ENCODE measurements at places on chromosomes 2 and 18.

GRCh38 chr2:239212121-239212928 is 188.5 kb downstream of the HDAC4 start:
- DNase-seq, result no peak

GRCh38 chr2:136238286-136239078 is 120.5 kb upstream of the CXCR4 start:
- peak; percentile 29 for DNase-seq

DNA sequence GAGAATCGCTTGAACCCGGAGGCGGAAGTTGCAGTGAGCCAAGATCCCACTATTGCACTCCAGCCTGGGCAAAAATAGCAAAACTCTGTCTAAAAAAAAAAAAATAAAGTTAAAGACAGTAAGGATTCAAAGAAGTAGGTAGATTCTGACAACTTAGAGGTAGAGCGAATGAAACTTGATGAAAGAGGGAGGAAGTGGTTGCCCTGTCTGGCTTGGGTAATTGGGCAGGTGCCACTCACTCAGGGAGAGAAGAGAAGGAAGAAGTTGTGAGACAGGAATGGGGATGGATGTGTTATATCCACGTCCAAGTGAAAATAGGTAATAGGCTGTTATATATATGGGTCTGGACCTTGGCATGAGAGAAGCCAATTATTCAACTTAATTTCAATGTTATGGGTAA is 26.3 kb downstream of the NDC80 start:
- no peak for DNase-seq

DNA sequence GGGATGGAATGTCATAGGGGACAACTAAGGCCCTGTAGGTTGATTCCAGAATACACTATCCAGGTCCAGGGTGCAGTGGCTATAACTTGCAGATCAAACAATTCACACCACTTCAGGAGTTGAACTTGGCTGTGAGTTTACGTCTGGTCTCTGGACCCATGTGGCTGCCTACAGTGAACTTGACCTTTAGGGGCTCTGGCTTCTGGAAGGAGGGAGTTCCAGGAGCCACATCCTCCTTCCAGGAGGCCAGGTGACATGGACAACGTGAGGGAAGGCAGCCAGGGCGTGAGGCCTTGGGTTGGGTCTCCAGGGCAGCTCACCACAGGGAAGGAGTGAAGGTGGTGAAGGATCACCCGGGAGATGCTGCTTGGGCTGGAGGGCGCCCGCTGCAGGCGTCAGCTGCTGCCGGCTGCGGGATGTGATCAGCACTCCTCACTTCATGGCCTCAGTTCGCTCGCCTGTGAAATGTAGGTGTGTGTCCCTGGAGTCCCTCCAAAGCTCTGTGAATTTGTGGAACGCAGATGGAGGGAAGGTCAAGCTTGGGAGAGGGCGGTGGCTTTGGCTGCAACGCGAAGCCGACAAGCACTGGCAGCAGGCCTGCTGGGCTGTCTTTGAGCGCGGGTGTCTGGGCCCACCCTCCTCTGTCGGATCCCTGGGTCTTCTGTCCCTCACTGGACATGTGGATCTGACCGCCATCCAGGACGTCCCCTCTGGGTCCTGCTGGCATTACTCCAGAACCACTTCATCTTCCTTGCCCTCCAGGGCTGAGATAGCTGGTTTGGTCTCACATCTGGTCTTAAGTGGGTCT is 146.5 kb downstream of the GLI2 start:
- no peak for DNase-seq

DNA sequence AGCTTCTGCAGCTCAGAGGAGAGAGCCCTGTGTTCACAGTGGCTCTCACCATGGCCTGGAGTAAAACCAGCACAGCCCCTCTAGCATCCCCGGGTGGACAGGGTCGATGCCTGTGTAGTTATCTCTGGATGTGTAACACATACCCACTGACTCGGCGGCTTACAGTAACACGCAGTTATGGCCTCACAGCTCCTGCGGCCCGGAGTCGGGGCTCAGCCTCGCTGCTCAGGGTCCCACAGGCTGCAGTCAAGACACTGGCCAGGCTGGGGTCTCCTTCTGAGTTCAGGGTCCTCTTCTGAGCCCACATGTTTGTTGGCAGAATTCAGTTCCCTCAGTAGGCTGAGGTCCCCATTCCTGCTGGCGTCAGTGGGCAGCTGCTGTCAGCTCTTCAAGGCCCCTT is 2.5 kb upstream of the RAB17 start:
- DNase-seq, result no peak
